ENCODE measurements at places on chromosomes 7 and 10.

- no peak for DNase-seq
Measured at GRCh38 chr10:6535156-6535764, 44.8 kb downstream of the PRKCQ start.

- DNase-seq, result no peak
Measured at GRCh38 chr10:76127984-76128589, 696.7 kb downstream of the LRMDA start.

- DNase-seq, result no peak
Measured at GRCh38 chr7:45082831-45083331, 5.9 kb downstream of the NACAD start.

DNA sequence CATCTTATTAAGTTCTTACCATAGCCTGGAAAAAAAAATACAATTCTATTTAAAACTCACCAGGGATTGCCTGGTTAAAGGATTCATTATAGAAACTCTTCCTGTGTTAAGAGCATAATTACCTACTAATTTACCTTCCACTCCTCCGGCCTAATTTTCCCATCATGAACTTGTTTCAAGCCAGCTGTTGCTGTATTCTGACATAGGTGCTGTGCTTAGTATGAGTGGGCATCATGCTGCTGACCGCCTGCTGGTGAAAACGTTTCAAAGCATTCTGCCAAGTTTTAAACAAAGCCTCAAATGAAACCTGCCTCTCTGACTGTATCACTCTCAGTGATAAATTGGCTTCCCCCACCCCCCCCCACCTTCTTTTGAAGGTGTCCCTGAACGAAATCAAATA, 47.8 kb upstream of the KCNMA1 start:
- DNase-seq, result no peak

DNA sequence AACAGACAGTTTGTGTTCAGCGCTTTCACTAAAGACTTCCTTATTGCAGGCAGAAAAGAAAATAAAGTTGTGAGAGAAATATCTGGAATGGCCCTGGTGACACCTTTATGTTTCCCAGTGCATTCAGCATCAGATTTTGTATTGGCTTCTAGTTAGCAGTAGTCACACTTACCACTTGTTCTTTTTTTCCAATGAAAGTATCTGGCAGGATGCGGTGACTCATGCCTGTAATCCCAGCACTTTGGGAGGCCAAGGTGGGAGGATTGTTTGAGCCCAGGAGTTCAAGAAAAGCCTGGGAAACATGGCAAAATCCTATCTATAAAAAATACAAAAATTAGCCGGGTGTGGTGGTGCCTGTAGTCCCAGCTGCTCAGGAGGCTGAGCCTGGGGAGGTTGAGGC, 649.6 kb downstream of the LRMDA start:
- DNase-seq, result no peak

GRCh38 chr10:61987537-61987936, 86.0 kb downstream of the ARID5B start:
- no peak for DNase-seq

- DNase-seq, result no peak
Measured at GRCh38 chr7:81932936-81933335, 163.1 kb upstream of the HGF start.

GRCh38 chr10:49225218-49225876, 37.2 kb upstream of the TMEM273 start:
- no peak for DNase-seq

DNA sequence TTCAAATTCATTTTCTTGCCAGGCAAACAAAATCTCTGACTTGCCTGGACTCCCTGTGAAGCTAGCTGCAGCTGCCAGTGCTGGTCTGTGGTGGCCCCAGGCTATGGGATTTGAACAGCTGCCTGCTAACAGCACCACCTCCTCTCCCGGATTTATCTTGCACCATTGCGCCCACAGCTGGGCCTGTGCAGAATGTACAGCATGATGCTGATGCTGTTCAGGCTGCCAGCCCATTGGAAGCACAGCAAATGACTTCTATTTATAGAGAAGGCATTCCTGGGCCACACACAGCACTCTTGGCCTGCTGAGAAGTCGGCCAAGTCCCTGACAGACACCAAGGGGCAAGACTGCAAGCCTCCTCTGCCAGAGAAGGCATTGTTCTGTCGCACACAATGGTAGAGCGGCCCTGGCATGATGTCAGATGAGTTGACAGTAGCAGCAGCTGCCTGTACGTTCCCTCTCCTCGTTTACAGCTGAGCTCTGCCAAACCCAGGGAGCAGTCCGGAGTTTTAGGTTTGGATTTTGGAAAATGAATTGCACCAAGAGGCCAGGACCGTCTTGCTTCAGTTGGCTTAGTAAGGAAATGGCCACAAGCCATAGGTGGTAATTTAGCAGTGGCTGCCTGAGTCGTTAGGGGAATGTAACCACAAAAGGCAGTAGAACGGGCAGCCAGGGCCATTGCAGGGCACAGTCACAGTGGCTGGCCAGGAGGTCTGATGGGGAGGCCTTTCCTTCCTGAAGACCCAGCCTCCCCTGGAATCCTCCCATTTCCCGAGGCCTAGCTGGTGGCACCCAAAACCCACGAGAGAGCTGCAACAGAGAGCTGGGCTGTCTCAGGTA, 38.5 kb downstream of the MTURN start:
- peak; percentile 77 for DNase-seq

GRCh38 chr7:143205560-143206293, 16.1 kb upstream of the TAS2R40 start:
- DNase-seq, result no peak

GRCh38 chr7:3670898-3671297, 369.8 kb downstream of the SDK1 start:
- DNase-seq, result no peak

- DNase-seq, result no peak
Measured at GRCh38 chr10:60747817-60748469, 30.3 kb upstream of the CDK1 start.

GRCh38 chr10:12150163-12150562, 20.7 kb downstream of the SEC61A2 start:
- no peak for DNase-seq

DNA sequence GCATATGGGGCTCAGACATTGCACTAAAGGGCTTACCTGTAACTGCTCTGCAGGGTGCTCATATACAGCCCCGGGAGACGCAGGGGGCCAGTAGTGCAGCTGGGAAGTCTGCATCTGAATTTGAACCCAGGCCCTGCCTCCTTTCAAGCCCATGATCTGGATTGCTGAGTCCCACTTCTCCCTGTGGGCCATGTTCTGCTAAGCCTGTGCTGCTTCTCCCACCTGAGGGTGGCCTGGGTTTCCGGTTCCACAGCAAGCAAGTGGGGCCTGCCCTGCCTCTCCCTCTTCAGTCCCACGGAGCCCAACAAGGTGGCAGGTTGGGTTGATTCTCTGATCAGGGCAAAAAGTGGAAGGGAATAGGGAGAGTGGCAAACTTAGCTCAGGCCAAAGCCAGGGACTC, 56.6 kb upstream of the GDF10 start:
- no peak for DNase-seq

DNA sequence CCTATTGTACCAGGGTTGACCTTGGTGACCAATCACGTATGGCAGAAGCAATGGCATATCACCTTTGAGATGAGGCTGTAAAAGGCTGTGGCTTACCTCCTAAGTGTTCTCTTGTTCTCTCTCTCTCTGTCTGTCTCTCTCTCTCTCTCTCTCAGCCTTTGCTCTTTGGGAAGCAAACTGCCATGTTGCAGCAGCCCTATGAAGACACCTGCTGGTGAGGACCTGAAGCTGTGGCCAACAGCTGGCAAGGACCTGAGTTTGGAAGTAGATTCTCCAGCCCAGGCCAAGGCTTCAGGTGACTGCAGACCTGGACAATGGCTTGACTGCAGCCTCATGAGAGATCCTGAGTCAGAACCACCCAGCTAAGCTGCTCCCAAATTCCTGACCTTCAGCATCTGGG, 161.4 kb downstream of the GPAM start:
- no peak for DNase-seq

DNA sequence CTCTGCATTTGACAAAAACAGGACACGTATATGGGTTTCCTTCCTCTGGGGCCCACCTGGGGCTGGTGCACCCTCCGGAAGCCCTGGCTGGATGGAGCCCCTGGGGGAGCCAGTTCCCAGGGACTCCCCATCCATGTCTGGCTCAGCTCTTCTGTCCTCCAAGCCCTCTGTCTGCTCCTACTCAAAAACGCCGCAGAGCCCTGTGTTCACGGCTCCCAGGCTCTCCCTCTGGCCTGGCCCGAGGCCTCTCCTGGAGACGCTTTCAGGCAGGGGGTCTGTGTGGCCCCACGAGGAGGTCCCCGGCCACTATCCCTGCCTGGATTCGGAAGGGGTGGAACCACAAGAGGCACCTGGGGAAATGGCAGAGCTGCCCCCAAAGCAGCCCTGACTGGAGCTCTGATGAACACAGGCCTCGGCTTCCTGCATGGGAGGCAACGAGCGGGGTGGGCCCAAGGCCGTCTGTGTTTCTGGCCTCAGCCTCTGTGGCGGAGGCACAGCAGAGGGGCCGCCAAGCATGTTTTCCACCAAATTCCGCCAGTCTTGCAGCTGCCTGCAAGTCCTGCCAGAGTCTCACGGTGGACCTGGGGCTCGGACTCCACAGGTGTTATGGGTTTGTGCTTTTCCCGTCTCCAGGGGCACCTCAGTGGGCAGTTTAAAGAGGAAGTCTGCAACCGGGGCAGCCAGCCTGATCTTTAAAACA, 22.6 kb upstream of the INPP5A start:
- DNase-seq, result peak; percentile 39

GRCh38 chr7:28410628-28411531, 1.4 kb upstream of the CREB5 start:
- no peak for DNase-seq

DNA sequence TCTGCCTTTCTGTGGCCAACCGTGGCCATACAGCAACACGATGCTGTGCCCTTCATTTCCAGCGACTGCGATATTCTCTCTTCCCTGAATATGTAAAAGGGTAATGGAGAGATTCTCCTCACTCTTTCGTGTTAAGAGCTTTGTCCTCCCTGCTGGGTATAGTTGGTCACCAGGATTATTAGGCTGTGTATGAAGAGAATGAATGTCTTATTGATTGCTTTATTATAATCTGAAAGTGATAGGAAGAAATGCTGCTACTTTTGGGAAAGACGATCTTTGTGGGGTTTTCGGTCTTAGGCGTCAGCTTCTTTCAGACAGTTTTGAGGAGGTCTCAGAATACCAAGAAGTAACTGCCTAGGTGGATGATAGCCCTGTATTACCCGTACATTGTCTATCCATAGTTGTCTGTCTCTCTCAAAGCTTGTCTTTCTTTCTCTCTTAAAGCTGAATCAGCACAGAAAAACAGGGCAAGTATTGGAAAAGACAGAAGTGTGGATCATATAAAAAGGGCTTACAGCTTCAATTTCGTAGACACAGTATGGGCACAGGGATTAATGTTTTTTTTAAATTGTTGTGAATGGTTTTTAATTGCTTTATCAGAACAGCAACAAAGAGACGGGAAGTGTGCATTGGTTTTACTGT, 1.2 kb downstream of the AHCYL2 start:
- DNase-seq, result no peak

GRCh38 chr7:100372256-100372655, 1.0 kb upstream of the PILRA start:
- no peak for DNase-seq

GRCh38 chr7:81162771-81163525, 244.1 kb upstream of the SEMA3C start:
- DNase-seq, result no peak

GRCh38 chr7:151859111-151859947, 17.6 kb downstream of the PRKAG2 start:
- no peak for DNase-seq

DNA sequence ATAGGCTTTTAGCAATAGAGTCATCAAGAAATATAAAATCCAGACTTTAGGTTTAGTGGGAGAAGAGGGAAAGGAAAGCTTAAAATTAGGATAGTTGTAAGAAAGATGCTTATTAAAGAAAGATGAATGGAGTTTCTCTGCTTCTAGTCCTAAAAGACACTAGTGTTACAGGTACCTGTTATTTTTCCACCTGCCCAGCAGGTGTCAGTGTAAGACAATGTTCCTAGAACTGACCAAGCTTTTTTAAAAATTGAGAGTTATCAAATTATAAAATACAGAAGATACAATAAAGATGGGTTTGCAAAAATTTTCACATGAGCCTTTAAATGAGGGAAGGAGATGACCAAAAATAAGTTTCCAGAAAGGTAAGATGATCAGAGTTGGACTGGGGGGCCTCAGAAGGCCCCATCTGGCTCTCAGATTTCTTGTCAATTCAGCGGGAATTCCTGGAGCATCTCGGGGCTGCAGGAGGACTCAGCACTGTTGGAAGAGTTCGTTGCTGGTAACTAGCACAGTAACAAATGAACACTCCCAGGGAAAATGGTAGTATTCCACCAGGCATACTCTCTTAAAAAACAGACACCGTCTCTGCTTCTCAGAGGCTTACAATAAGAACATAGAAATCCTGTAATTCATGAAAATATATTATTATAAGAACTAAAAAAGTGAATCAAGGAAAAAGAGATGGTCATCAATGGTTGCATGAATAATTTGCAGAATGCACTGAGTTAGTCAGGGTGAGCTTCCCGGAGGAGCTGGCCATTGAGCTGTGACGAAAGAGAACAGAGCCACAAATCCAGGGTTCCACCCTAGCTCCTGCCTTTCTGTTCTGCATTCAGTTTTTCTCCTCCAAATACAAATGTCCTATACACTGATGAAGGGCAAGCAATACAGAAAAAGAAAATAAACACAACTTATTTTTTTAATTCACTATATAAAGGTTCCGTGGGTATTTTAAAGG, 71.8 kb upstream of the PIK3CG start:
- DNase-seq, result no peak

All from ureter (tissue), 1 donor.